ENCODE measurements at places on chromosomes 7 and 10. TPM values are rescaled to one million over a fixed set of nuclear protein-coding genes. Genes with fewer than 3 reads are reported as not detected.

TIMM23 gene
- total RNA-seq = 189 TPM

DNA sequence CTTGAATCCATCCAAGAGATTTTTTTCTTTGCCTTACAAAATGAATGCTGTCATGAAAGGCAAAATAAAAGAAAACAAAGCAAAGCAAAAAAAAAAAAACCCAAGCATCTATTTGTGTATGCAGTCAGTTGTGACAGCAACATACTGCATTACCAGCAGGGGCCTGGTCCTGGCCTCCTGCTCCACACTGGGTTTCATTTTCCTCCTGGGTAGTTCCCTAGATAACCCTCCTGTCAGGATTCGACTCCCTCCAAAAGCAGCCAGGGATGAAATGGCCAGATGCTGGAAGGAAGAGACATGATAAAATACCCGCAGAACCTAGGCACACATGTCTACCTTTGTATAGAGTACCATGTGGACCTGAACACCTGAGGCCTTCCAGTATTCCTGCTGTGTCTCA is 148.6 kb downstream of the NRCAM start:
- DNase-seq = no peak

- DNase-seq = no peak
These were observed 6.9 kb downstream of the ZYX start for GRCh38 chr7:143388051-143388450.

DNA sequence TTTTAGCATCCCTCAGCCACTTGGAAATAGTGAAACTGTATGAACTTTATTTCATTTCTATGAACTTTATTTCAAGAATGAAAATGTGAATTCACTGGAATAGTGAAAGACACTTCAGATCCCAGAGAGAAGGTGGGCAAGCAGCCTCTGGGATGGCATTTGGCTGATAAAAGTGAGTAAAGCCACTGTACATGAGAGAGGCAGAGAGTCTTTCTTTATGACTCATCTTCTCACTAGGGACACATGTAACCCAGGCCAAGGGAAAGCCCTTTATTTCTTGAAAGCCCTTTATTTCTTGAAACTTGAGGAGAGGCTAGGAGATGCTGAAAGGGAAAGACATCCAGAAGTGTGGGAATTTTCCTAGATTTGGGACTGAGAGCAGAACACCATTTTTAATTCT is 148.9 kb upstream of the SMIM30 start:
- peak; percentile 65 for DNase-seq

- no peak for DNase-seq
These were observed 6.6 kb downstream of the ADRA2A start for GRCh38 chr10:111083222-111084095.
